Activated T-cell treated with anti-CD3 and anti-CD28 coated beads for 4 hours (primary cell): ENCODE measurements at places on chromosomes 13 and 19.

- DNase-seq = no peak
These were observed 75.9 kb downstream of the STK24 start for GRCh38 chr13:98500963-98501421.

DNA sequence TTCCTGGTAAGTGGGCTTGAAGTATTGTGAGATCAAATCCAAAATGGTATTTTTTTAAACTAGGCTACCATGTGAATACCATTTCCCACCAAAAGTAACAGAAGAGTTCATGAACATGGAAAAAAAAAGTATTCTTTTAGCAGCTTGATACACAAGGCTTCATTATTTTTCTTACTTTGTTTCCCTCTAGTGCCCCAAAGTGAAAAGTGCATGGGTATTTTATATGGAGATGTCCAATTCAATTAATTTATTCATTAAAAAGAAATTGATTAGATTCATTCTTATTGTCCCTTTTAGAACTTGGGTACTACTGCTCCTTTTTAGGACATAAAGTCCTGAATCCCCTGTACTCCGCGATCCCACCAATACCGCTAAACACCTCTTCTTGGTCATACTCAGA lies 28.6 kb upstream of the SCEL start:
- no peak for DNase-seq

DNA sequence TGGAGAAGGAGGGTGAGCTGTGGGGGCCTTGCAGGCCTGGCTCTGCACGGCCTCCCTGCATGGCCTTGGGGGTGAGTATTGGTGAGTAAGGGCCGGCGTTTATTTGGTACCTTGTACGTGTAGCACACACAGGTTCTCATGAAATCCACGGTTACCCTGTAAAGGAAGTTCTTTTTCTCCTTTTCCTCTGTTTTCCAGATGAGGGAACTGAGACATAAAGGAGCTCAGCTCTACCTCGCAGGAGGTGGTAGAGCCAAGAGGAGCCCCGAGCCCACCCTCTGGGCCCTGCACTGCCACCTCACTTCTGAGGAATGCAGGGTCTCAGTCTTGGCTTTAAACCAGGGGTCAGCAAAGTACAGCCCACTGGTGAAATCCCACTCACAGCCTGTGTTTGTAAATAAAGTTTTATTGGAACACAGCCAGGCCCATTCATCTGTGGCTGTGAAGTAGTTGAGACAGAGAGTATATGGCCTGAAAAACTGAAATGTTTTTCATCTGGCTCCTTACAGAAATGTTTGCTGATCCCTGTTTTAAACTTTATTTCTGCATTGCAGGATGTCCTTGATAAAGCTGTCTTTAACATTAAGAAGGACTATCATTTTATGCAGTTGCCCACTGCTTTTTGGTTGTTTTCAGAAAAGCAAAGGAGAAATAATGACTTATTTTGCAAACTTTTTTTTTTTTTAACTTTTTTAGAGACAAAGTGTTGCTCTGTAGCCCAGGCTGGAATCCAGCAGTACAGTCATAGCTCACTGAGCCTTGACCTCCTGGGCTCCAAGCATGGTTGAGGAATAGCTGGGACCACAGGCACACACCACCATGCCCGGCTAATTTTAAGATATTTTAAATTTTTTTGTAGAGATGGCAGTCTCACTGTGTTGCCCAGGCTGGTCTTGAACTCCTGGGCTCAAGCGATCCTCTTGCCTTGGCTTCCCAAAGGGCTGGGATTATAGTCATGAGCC lies 6.4 kb downstream of the EPN1 start:
- DNase-seq = no peak

DNA sequence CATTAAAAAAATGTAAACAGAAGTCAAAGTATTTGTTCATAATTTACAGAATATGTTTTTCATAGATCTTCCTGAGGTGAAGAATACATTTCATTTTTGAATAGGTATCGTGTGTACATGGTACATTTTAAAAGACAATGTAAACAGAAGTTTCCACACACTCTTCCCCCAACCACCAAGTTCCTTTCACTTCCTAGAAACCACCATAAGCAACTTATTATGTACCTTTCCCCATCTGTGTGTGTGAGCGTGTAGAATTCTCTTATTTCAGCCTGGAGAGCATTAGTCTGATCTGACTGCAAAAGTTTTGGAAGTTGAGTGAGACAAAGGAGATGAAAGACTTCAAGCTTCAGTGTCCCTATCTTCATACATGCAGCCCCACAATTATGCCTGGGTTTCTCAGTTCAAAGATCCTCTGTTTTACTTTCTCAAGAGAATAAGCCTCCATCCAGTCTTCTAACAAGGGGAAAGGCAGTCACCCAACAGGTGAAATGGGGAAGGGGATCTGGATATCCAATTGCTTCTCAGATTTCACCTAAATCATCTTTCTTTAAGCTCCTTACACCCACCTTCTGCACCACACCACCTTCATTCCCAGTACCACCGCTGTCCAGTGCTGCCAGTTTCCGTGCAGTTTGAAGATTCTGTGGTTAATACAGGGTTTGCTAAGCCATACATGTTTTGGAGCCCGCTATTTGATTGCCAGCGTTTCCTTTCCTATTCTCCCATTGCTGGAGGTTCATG lies 2.1 kb downstream of the TEX30 start:
- DNase-seq = no peak

DNA sequence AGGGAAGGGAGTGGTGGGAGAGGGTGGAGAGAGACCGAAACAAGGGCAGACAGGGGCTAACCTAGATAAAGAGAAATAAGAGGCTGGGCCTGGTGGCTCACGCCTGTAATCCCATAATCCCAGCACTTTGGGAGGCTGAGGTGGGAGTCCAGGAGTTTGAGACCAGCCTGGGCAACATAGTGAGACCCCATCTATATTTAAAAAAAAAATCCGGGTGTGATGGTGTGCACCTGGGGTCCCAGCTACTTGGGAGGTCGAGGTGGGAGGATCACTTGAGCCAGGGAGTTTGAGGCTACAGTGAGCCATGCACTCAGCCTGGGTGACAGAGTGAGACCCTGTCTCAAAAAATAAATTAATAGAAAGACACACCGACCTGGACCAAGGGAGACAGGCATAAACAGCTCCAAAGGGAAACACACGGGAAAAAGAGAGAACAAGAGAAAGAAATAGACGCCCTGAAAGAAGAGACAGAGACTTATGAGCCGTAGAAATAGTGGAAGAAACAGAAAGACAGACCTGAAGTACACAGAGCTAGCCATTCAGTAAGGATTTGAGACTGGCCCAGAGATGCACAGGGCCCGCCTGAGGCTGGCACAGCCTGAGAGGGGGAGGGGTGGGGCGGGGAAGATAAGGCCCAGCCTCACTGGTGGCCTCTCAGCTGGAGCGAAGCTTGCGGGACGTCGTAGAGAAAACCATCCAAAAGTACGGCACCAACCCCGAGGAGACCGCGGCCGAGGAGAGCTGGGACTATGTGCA lies 2.2 kb downstream of the CD37 start:
- no peak for DNase-seq

DNA sequence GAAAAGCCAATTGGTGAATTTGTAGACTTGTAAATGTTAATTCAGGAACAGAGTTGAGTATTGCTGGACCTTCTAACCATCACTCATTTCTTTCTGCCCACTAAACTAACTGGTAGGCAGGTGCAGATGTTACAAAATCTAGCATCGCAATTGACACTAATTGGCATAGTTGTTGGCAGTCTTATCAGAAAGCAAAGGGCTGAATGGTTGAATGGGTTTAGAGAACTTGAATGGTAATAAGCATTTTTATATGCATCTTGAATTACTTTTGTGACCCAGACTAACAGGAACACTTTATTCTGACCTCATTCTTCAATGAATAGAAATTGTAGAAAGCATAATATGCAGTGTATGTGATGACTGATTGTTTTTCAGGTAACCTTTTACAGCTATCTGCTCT lies 189.1 kb downstream of the GGACT start:
- no peak for DNase-seq

GRCh38 chr19:23505738-23506137 lies 110.5 kb upstream of the ZNF91 start:
- DNase-seq = no peak

DNA sequence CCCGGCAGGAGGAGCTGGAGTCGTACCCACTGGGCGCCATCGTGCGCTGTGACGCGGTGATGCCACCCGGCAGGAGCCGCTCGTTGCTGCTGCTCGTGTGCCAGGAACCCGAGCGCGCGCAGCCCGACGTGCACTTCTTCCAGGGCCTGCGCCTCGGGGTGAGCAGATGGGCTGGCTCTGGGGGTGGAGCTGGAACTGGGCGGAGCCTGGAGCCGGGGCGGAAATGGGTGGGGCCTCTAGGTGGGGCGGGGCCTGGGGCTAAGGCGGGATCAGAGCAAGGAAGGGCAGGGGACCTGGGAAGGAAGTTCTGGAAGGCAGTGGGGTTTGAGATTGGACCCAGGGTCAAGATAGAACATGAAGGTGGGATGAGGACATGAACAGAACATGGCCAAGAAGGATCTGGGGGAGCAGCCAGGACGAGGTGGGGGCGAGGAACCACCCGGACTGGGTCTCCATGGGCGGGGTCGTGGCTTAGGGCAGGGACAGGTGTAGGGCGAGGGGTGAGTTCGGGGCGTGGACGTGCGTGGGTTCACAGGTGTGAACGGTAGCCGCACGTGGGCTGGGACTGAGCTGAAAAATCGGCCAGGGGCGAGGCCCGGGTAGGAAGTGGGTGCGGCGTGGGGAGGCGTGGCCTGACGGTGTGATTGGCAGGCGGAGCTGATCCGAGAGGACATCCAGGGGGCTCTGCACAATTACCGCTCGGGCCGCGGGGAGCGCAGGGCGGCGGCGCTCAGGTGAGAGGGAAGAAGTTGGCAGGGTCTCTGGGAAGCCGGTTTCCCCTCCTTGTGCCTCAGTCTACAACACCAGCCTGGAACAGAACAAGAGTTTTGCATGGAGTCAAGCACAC lies 4.7 kb downstream of the EPS8L1 start:
- DNase-seq = peak; percentile 43

DNA sequence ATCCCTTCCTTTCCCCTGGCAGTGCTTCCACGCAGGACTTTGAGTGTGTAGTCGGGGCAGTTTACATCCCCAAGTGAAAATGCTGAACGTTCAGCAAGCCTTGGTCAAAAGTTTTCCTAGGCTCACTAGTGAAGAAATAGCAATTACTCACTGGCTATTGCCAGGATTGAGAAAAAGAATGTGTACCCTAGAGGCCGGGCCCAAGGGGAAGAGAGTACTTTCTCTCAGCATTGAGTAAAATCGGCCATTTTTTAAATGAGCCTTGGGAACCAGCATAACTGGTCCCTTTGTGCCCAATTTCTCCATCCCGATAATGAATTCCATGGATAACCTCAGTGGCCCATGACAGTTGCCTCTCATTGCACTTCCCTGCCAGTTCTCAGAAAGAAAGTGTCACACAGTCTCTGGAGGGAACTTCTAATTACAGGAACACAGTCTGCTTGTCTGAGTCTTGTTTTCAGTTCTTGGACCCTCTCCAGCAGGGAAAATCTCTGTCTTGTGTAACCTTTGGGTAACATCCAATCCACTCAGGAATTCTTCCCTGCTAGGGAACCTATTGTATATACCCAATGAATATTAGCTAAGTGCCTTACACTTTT lies 7.3 kb upstream of the OR7D2 start:
- DNase-seq = no peak

GRCh38 chr13:79084802-79085424 lies 321.1 kb downstream of the RBM26 start:
- DNase-seq = no peak

- no peak for DNase-seq
These were observed 130.6 kb downstream of the COG6 start for GRCh38 chr13:39786091-39786490.

GRCh38 chr19:48738557-48739403 lies 1.6 kb downstream of the RASIP1 start:
- DNase-seq = peak; percentile 88

GRCh38 chr13:41434831-41435520 lies 22.4 kb upstream of the RGCC start:
- no peak for DNase-seq

- no peak for DNase-seq
These were observed 8.5 kb downstream of the TMTC4 start for GRCh38 chr13:100666124-100666523.

DNA sequence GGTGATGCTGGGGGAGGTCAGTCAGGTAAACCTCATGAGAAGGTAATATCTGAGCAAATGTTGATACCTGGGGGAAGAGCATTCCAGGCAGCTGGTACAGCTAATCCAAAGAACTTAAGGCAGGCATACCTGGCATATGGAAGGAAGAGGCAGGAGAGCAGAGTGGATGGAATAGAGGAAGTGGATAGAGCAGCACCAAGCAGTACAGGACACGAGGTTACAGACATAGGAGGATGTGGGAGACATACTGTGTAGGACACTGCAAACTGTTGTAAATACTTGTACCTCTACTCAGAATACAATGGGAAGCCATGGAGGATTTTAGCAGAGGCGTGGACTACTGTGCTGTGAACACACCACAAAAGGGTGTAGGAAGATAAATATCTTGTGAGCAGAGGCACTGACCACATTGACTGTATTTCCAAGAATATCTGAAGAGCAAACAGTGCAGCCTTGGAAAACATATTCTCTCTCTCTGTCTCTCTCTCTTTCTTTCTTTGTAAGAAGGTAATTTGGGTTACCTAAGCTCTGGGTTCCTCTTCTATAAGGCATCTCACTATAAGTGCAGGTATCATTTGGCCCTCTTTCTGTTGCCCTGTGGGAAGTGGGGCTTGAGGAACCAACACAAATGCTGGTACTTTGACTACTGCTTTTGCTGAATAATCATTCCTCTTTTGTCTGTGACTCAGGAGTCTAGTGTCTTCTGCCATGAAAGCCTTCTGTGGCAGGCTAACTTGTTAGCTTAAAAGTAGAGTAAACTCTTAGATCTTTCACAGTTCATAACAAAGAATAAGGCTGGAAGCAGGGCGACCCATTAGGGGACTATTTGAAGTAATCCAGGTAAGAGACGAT lies 238.0 kb downstream of the VWA8 start:
- no peak for DNase-seq

GRCh38 chr13:31096654-31097302 lies 64.9 kb downstream of the HSPH1 start:
- no peak for DNase-seq

DNA sequence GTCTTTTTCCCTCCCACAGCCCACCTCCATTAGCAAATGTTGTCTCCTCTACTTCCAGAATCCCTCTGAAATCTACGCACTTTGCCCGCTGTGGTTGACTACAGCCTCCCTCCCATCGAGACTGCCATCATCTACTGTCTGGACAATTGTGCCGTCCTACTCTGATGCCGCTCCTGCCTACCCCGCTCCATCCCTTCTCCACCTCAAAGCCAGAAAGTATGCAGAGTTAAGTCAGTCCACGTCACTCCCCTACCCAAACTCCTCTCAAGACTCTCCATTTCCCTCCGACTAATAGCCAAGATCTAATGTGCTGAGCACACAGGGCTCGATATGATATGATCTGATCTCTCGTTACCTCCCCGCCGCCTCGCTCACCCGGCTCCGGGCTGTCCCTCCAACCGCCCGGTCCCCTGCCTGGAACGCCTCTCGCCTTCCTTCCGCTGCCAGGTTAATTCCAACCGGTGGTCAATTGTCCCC lies 556 bp downstream of the CACTIN start:
- no peak for DNase-seq

GRCh38 chr19:791567-792305 lies 5.5 kb upstream of the PTBP1 start:
- no peak for DNase-seq

GRCh38 chr19:17328517-17329365 lies 5.9 kb downstream of the ANO8 start:
- no peak for DNase-seq
